ACHN (cell line): ENCODE measurements at places on chromosomes 2 and 18.

- peak; percentile 32 for DNase-seq
Measured at GRCh38 chr2:101986804-101987740, 4.7 kb upstream of the IL1R2 start.

- DNase-seq: no peak
Measured at GRCh38 chr2:149744865-149745264, 157.3 kb upstream of the MMADHC start.

GRCh38 chr2:236956031-236956618 is 129.6 kb upstream of the COPS8 start:
- no peak for DNase-seq

DNA sequence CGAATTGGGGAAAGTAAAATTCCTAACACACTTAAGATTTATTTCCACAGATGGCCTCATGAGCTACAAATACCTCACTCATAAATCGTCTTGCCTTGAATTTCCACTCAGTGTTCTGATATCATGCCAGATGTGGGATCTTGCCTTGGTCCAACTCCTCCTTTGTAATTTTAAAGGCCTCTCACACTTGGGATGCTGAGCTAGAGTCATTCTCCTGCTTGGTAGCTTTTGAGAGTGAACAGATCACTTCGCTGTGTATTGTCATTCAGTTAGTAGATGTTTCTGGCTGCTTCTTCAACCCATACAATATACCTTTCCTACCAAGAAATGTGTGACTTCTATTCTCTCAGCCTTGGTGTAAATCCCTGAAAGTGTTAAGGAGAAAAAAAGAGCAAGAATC is 309.2 kb downstream of the NRXN1 start:
- no peak for DNase-seq

DNA sequence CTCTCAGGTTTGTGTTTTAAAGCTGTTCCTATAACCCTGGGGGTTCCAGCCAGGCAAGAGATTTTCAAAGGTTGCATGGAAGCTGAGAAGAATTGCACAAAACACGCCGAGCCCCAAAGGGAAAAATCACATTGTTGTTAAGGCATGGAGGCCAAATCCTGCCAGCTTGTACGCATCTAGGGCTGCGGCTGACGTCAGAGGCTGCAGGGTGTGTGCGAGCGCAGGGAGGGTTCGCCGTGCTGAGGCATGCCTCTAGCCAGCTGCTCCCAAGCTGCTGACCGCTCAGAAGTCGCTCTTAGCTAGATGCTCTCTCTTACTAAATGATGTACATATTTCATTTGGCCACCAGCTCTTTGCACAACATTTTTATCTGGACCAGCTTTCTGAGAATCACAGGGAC is 191.8 kb downstream of the LPIN1 start:
- DNase-seq: no peak

GRCh38 chr18:48973731-48974130 is 23.0 kb upstream of the SMAD7 start:
- no peak for DNase-seq

DNA sequence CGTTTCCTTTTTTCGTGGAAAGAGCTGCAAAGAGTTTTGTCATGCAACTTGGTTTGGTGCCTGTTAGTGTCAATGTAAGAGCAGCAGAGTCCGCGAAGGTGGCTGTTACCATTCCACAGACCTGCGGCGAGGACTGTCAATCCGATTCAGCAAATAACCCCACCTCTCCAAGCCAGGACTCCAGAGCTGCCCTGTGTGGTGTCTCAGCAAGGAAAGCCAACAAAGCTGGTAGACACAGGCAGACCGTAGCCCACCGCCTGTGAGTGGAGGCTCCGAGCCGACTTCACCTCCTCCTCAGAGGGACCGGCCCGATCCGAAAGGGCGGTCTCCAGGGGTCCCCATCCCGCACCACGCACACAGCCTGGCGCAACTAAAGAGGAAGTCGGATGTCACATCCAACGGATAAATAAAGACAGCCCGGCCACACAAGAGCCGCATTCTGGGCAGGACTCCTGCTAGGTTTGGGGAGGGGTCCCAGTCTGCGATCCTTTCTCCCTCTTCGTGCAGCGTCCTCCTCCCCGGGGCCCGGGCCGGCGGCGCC is 819 bp downstream of the ANKRD44 start:
- DNase-seq: no peak

- no peak for DNase-seq
Measured at GRCh38 chr2:46829231-46829995, 86.2 kb downstream of the MCFD2 start.

DNA sequence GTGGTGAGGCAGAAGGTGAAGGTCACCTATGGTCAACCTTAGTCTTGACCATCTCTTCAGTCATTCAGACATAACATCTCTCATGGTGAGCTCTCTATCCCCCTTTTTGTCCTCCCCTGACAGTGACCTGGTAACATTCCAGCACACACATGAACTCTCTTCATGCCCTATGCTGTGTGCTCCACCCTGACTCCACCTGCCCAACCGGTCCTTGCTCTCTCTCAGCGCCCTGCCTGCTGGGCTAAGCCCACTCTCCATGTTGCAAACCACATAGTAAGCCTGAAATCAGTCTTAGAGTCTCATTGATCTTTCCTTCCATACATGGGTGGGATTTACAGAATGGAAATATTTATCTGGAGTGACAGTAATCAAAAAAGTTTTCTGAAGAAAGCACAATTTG is 52.8 kb downstream of the MARCO start:
- DNase-seq: no peak

DNA sequence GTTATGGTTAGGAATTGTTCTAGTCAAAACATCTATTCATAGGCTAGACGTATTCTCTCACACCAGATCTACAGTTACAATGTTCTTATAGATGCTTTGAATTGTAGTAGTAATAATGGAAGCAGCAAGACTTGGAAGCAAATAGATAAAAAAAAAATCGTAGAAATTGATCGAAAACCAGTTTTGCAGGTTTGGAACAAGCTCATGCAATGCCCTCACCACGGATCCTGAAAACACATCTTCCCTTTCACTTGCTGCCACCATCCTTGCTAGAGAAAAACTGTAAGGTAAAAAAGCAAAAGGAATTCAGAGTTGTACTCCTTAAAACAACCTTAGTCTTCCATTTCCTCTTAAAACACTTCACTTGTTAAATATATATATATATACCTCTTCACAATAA is 4.4 kb downstream of the SULT1C4 start:
- no peak for DNase-seq
